ENCODE measurements at places on chromosomes 13 and 19.

DNA sequence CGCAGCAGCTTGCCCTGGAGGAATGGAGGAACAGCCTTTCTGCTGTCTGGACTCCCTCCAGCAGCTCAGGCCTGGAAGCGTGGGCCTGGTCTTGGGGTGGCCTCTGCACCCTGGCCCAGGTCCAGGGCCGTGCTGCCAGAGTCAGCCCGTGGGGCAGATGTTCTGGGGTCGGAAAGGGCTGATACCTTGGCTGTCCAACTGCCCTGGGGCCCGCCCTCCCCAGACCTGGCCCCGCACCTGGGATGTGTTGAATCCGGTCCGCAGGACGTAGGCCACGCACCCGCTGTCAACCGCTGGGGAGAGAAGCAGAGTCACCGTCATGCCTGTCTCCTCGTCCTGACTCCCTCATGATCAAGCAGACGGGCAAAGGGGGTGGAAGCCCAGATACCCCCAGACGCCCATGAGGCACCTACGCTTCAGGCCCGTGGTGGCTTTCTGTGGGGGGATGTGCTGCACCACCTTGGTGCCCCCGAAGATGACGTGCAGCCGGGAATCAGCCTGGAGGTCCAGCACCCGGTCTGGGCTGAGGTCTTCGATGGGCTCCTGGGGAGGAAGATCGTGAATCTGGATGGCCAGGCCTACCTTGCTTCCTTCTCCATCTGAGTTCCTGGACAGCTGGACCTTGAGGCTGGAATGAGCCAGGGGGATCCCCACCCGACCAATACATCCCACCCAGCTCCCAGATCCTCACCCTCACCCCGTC lies 7.7 kb downstream of the ATP13A1 start:
- no peak for DNase-seq

DNA sequence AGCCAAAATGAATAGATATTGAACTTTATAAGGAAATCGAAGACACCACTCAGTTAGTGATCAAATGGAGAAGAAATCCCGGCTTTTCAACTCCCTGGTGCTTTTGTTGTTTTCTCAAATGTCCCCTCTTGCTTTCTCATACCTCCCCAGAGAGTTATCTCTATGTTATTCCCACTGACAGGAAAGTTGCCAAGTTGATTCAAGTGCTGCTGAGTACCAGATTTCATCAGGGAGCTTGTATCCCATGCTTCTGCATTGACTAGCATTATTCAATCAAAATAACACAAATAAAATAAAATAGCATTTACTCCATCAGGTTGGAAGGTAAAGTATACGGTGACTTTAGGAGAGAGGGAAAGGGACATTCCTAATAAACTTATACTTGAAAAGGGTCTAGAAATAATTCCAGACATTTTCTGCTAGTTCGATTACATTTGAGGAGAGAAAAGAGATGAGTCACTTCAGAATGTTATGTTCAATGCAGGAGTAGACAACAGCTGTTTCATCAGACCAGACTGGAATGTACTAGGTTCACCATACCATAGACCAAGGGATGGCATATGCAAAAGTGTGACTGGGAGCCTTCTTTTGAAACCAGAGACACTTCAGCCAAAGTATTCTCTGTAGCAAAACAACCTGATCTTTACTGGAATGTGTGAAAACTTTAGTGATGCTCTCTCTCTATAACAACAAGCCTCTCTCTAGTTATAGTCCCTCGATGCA lies 397.8 kb downstream of the FGF14 start:
- no peak for DNase-seq

GRCh38 chr13:28204690-28205443 lies 66.5 kb downstream of the PAN3 start:
- no peak for DNase-seq

- DNase-seq = no peak
Observed at GRCh38 chr13:45717349-45717748, 15.2 kb downstream of the CBY2 start.

- DNase-seq = no peak
Observed at GRCh38 chr13:103192511-103193135, 126.4 kb upstream of the SLC10A2 start.

DNA sequence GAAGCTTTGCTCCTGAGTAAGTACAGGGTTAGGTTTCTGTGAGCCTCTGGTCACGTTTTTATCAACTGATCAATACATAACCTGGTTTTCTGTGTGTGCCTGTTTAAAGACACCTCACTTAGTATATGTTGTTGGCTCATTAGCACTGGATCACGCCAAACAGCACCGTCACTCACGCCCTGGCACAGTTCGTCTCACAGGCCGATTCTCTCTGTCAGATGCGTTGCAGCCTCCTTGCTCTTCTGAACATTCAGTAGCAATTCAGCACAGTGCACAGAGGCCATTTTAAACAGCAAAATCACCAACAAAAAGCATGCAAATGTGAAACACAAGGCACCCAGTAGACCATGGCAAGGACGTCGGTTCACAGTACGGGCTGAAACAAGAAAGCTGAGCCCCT lies 288.5 kb downstream of the IRS2 start:
- DNase-seq = no peak

DNA sequence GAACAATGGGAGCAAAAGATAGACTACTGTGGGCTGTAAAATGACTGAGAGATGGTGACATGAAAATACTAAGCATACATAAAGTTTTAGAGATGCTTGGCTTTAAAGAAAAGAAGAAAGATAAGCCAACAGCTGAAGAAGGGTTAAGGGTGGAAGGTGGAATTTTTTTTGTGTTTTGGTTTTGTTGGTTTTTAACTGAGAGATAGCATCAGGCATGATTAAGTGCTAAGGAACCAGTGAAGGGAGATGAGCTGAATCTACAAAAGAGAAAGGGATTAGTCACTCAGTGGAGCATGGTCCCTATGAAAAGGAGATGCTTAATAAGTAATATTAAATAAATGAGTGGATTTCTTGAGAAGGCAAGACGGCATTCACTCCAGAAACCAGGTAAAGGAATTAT lies 12.5 kb upstream of the TBC1D4 start:
- no peak for DNase-seq

- DNase-seq = no peak
Observed at GRCh38 chr13:43564952-43565351, 221.8 kb downstream of the ENOX1 start.

- no peak for DNase-seq
Observed at GRCh38 chr19:1132552-1133383, 29.0 kb downstream of the GPX4 start.

DNA sequence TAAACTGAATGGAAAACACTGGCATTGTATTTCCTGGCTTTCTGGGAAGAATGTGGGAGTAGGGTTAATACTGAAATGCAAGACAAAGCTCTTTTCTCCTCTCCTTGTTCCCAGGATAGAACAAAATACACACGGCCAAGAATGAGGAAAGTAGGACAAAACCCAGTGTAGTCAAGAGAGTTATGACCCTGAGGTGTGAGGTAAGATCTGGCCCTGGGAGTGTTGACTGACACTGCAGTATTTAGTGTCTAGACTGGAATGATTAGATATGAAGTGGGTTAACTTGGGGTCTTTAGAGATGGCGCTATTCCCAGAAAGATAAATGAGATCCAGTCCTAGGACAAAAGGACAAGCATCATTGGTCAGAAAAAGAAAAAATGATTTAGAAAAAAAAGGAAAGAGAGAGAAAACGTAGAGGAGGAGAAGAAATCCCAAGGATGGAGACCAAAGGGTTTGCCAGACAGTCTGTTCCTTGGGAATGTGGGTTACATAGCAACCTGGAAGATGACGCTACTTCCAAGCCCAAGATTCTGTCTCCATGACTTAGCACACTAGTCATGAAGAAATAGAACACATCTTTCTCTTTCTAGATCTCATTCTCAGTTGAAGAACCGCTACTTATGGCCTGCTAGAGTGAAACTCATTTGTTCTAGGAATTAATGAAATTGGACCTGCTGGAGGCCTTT lies 543.6 kb upstream of the GPC6 start:
- no peak for DNase-seq

All from cerebellar nuclear complex (tissue), 1 donor.